ENCODE measurements at places on chromosomes 3 and 15. TPM values are rescaled to one million over a fixed set of nuclear protein-coding genes. Genes with fewer than 3 reads are reported as not detected.

GRCh38 chr15:94592495-94592894 is 361.1 kb downstream of the MCTP2 start:
- DNase-seq, result no peak

GRCh38 chr3:127152684-127153505 is 40.0 kb upstream of the PRR23E start:
- DNase-seq, result no peak

CHP1 gene
- total RNA-seq, result 131 TPM

LRRC15 gene
- 10.0 TPM for total RNA-seq

NISCH gene
- total RNA-seq, result 90.8 TPM

NUDT16 gene
- 11.5 TPM for total RNA-seq
